Aorta (tissue), 5 donors: ENCODE measurements at places on chromosomes 12 and 14.
A peak's percentile ranks its signal among the peaks of the same experiment; 100 is the strongest.

- DNase-seq, result no peak
Measured at GRCh38 chr12:26668230-26668629, 164.8 kb downstream of the ITPR2 start.

DNA sequence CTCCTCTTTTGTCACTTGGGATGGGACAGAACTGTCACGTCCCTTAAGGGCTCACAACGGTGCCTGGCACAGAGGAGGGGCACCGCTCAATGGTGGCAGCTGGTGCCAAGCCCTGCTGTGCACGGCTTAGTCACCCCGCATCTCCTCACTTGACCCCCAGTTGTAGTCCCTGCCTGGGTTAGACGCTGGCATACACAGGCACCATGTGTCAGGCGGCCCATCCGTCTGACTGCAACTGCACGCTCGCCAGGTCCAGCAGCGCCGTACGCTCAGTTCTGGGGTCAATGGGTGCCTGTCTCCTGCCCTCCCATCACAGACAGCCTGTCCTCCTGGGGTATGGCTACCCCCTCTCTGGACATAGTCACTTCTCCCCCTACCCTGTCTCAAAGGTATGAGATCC lies 1.6 kb upstream of the PACS2 start:
- no peak for DNase-seq

- DNase-seq, result peak; percentile 84
Measured at GRCh38 chr14:69044965-69045555, 66.0 kb upstream of the ACTN1 start.

DNA sequence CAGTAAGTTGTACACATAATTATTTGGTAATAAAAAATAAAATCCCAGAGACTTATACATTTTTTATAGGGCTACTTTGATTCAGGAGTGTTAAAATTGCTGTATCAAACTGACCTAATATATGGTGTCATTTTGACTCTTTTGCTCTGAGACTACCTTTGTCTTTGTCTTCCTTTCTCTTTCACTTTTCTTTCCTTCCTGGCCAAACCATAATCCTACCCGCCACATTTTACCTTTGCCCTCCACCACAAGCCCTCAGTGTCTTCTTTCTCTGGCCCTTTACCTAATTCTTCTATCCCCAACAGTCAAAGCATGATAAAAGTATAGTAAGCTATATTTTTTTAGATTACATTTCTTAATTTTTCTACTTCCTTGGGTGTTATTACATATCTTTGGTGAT lies 62.0 kb downstream of the CAND1 start:
- no peak for DNase-seq

DNA sequence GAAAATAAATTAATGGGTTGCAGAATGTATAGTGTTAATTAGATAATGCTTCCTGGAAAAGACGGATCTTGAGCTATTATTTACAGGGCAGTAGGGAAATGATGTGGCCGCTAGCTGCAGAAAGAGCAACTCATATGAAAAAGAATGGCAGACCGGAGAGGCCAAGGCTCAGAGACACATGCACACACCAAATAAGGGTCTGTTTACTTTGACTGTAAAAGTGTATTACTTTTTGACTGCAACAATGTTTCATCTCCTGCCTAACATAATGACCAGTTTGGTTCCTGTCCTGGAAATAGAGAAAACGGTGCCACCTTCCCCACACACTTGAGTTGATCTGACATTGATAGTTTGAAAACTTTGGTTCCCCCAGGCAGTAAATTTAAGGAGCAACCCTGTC lies 290.9 kb downstream of the CACNA1C start:
- no peak for DNase-seq
